Esophagus squamous epithelium (tissue), 5 donors: ENCODE measurements at places on chromosomes 5 and 9. TPM values are rescaled to one million over a fixed set of nuclear protein-coding genes. Genes with fewer than 3 reads are reported as not detected.

Gene PPP2R2B
- total RNA-seq = 0.53 TPM

Gene SMU1
- total RNA-seq = 9.4 TPM

Gene OR1J2
- total RNA-seq = not detected

Gene SPATA31A3
- not detected for total RNA-seq

Gene SUSD3
- total RNA-seq = 0.22 TPM

Gene SLC34A3
- total RNA-seq = 0.11 TPM

Gene MUSK
- total RNA-seq = 10.1 TPM

Gene NIPAL4
- 13.2 TPM for total RNA-seq

Gene NPR3
- total RNA-seq = 31.3 TPM

Gene FKTN
- total RNA-seq = 5.9 TPM

Gene CAPSL
- total RNA-seq = not detected

Gene SEMA5A
- 8.6 TPM for total RNA-seq

Gene SKP2
- 13.9 TPM for total RNA-seq

DNA sequence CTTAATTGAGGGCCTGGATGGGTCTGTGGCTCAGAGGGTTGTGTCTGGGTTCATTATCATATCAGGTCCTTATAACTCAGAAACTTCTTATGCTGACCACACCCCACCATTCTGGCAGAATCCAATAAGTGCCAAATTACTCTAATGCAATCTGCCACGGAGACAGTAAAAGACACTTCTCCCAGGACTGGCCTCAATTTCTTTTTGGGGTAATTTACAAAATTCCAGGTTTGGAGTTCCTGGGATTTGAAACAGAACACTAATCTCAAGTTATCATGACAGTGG lies 187.8 kb downstream of the GNAQ start:
- no peak for DNase-seq
- no peaks in the 10 kb centered on the region for H3K27me3 ChIP-seq
- no peaks in the 10 kb centered on the region for H3K36me3 ChIP-seq
- no peak overlapping the region for H3K4me3 ChIP-seq
- H3K4me1 ChIP-seq = no peaks in the 10 kb centered on the region

DNA sequence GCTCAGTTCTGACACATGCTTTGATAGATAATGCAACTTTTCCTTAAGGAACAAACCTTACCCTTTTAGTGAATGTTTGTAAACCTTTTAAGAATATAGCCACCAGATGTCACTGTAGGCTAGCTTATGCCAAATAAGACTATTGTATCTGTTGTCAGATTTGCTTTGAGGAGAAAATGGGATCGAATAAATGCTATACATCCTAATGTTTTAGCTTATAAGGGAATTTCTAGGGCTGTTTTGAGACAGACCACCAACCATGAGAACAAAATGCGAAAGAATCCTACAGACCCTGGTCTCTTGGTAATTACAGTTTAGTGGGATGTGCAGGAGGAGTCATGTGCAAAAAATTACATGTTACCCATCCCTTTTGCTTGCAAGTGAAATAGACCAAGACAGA lies 127.6 kb upstream of the NMUR2 start:
- no peaks in the 10 kb centered on the region for H3K4me1 ChIP-seq
- no peak for DNase-seq
- H3K4me3 ChIP-seq = no peak overlapping the region

DNA sequence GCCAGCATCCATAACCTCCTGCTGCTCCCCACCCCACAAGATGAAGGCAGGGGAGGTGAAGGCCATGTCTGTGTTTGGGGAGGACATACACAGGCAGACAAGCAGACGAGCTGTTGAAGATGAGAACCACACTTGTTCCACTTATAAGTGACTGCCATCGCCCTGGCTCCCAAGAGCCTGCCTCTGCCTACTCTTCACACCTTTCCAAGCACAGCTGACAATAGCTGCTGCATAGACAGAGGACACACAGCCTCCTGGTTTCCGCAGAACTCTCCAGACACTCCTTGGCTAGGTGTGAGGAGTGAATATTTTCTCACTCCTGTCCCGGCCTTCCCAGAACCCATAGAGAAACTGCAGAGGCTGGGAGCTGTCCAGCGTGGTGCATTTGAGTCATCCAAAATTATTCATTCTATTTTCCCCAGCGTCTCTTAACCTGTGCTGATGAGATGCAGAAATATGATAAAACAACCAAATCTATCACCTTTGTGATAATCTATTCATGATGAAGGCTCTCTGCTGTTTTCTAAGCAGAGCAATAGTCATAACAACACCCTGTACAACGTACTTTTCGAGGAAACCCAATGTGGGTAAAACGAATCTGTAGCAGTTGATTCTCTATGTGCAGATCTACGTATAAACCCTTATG lies 24.7 kb downstream of the KLF9 start:
- H3K27ac ChIP-seq = no peak overlapping the region
- no peaks in the 10 kb centered on the region for H3K27me3 ChIP-seq
- H3K4me1 ChIP-seq = peaks cover 10% of the 10 kb centered on the region
- H3K36me3 ChIP-seq = peaks cover 33% of the 10 kb centered on the region
- no peak for DNase-seq

- H3K27me3 ChIP-seq = peaks cover 100% of the 10 kb centered on the region
- no peak for DNase-seq
- H3K4me1 ChIP-seq = peaks cover 16% of the 10 kb centered on the region
- H3K27ac ChIP-seq = peak overlapping the region; percentile 96
- H3K36me3 ChIP-seq = no peaks in the 10 kb centered on the region
Observed at GRCh38 chr5:42951293-42951840, 88.8 kb downstream of the ANXA2R start.

GRCh38 chr5:15168358-15168757 lies 296.8 kb upstream of the ANKH start:
- H3K36me3 ChIP-seq = no peaks in the 10 kb centered on the region
- no peaks in the 10 kb centered on the region for H3K27me3 ChIP-seq
- no peak for DNase-seq
- no peak overlapping the region for H3K4me3 ChIP-seq
- H3K4me1 ChIP-seq = no peaks in the 10 kb centered on the region

DNA sequence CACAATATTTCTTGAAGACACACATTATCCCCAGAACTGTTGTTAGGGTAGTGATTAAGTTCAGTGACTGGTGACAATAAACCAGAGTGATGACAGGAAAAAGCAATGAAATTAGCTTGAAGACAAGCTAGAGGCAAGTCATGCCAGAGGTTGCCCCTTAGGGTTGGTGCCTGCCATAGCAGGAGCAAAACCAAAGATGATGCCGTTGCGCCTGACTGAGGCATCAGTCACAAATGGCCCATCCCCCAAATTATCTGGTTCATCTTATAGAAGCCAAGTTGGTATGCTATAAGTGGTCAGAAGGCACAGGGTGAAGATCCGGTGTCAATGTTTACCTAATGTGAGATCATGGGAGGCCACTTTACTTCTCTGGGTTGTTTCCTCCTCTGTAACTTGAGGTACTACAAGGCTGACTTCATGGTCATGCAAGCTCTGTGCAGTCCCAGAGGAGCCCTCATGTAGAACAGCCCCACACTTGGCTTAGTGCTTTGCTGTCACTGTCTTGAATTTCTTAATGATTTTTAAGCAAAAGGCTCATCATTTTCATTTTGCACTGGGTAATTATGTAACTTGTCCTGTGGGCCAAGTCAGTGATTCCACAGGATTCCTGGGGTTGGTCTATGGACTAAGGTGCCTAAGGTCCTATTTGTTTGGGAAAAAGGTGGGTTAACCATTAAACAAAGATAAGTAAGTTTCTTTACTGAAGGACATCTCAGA lies 211.3 kb downstream of the MAN2A1 start:
- DNase-seq = no peak
- no peaks in the 10 kb centered on the region for H3K4me1 ChIP-seq
- no peak overlapping the region for H3K4me3 ChIP-seq
- H3K27me3 ChIP-seq = no peaks in the 10 kb centered on the region
- H3K36me3 ChIP-seq = no peaks in the 10 kb centered on the region
- H3K27ac ChIP-seq = no peak overlapping the region

- no peak for DNase-seq
- H3K36me3 ChIP-seq = peaks cover 56% of the 10 kb centered on the region
- no peak overlapping the region for H3K4me3 ChIP-seq
- peaks cover 7% of the 10 kb centered on the region for H3K4me1 ChIP-seq
Observed at GRCh38 chr5:1516615-1517601, 6.9 kb downstream of the LPCAT1 start.

DNA sequence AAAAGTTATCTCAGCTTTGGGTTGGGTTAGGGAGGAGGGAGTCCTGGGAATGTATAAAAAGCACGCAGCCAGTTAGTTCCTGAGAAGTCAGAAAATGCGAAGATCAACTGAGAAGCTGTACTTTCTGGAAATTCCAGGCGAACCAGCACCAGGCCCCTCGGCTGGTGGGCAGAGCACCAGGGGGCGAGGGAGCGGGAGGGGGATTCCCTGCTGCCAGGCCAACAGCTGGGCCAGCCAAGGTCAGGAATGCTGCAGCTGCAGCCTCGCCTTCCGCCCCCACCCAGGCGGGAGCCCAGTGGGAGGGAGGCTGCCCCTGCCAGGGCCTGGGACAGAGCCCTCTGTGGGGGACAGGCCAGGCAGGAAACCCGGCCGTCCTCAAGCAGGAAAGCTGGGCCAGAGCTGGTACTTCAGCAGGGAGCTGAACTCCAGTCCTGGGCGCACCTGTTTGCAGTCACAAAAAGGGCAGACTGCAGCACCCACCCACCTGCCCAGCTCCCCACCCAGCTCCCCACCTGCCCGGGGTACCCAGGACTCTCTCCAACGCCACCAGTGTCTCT lies 35.5 kb downstream of the VAV2 start:
- no peaks in the 10 kb centered on the region for H3K36me3 ChIP-seq
- peaks cover 40% of the 10 kb centered on the region for H3K4me1 ChIP-seq
- DNase-seq = no peak

GRCh38 chr9:87836951-87837705 lies 45.5 kb upstream of the SPATA31E1 start:
- DNase-seq = no peak
- H3K36me3 ChIP-seq = no peaks in the 10 kb centered on the region
- H3K4me3 ChIP-seq = no peak overlapping the region
- no peaks in the 10 kb centered on the region for H3K27me3 ChIP-seq
- no peaks in the 10 kb centered on the region for H3K4me1 ChIP-seq
- no peak overlapping the region for H3K27ac ChIP-seq

DNA sequence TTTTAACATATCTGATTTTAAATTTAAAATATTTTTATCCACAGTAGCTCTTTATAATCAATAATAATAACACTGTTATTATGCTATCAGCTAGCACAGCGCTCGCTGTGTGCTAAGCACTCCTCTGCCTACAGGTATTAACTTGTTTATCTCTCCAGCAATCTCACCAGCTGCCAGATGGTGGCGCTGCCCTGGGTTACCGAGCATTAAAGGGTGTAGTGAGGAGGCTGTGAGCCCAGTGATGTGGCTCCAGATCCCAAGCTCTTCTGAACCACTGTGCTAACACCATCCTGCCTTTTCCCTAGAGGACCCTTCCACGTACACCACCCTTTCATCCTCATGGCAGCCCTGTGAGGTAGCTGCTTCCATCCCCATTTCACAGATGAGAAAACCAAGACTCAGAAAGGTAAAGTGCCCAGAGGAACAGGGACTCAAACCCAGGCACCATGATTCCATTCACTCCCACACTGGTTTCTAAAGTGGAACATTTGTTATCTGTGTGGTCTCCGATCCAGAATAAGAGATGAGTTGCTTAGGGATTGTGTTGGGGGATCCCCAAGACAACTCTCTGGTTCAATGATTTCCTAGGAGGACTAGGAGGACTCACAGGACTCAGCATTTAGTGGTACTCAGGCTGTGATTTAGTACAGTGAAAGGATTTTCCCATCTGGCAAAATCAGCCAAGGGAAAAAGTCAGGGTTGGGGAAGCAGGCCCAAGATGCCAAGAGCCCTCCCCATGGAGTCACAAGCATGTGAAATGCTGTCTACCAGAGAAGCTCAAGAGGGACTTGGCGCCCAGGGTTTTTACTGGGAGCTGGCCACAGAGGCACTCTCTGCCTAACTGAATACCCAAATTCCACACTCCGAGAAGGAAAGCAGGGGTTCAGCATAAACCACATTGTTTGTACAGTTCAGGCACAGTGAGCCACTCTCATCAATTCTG lies 7.0 kb downstream of the IGFBPL1 start:
- H3K4me3 ChIP-seq = no peak overlapping the region
- H3K4me1 ChIP-seq = no peaks in the 10 kb centered on the region
- no peaks in the 10 kb centered on the region for H3K36me3 ChIP-seq
- no peak overlapping the region for H3K27ac ChIP-seq
